Hematopoietic multipotent progenitor cell treated with erythropoietin and hydrocortisone succinate and interleukin-3 and kit ligand, for 15 days (in vitro differentiated cells): ENCODE measurements at places on chromosomes 3 and 15.

GRCh38 chr15:99911816-99912215, 178.6 kb upstream of the LYSMD4 start:
- DNase-seq = no peak

- no peak for DNase-seq
Observed at GRCh38 chr3:180631317-180631716, 29.4 kb downstream of the TTC14 start.

- DNase-seq = no peak
Observed at GRCh38 chr15:93089727-93090305, 805 bp upstream of the RGMA start.

DNA sequence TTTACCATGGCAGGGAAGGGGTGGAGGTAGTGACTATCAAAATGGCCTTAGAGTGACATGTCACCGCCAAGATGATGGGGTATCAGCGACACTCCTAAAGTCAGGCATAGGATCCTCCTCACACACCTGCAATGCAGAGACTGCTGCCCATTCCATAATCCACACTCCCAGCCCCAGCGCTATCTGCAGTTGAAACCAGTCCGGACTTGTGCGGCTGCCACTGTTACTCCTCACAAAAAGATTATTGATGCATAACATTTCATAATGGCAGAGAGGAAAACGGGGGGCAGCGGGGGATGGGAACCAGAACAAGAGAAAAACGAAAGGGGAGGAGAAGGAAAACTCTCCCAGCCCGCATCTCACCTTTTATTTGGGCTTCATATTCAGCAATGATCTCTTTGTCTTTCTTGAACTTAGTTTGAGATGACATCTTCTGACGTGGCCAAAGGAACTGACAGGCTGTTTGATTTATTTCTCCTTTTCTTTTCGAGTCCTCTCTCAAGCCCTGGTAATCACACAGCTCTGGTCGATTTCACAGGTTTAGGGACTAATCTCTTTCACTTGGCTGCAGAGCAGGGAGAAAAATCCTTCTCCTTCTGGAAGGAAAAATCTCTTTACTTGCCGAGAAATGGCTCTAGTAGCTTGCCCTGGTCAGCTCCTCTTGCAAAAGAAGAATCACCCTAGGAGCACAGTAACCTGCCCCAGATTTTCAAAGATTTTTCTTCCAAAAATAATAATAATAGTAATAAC, 749 bp downstream of the SRGAP3 start:
- no peak for DNase-seq
